Right ventricle myocardium inferior (tissue), 1 donor: ENCODE measurements at places on chromosomes 16 and 17.
A peak's percentile ranks its signal among the peaks of the same experiment; 100 is the strongest.

DNA sequence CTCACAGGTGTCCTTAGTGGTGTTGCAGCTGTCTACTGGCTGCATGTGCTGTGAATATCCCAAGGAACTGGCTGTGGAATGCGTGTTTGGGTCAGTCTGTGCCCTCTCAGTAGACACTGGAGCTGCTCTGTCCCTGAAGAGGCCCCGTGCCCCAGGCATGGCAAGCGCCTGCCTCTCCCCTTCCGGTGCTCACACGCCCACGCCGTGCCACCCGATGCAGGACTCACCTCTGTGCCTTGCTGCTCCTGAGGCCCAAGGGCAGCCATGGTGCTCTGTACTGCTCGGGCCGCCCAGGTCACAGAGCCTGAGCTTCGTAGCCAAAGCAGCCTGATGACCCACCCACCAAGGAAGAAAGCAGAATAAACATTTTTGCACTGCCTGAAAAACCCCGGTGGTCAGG lies 10.0 kb downstream of the RGS11 start:
- peak; percentile 32 for DNase-seq

- DNase-seq, result no peak
Observed at GRCh38 chr17:81986606-81987005, 9.2 kb downstream of the ASPSCR1 start.

DNA sequence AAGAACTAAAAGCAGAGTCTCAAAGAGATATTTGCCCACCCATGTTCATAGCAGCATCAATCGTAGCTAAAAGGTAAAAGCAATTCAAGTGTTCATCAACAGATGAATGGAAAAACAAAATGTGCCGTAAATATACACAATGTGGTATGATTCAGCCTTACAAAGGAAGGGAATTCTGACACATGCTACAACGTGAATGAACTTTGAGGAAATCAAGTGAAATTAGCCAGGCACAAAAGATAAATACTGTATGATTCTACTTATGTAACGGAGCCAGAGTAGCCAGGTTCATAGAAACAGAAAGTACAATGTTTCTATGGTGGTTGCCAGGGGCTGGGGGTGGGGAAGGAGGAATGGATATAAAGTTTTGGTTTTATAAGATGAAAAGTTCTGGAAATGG lies 57.8 kb upstream of the IL34 start:
- no peak for DNase-seq

DNA sequence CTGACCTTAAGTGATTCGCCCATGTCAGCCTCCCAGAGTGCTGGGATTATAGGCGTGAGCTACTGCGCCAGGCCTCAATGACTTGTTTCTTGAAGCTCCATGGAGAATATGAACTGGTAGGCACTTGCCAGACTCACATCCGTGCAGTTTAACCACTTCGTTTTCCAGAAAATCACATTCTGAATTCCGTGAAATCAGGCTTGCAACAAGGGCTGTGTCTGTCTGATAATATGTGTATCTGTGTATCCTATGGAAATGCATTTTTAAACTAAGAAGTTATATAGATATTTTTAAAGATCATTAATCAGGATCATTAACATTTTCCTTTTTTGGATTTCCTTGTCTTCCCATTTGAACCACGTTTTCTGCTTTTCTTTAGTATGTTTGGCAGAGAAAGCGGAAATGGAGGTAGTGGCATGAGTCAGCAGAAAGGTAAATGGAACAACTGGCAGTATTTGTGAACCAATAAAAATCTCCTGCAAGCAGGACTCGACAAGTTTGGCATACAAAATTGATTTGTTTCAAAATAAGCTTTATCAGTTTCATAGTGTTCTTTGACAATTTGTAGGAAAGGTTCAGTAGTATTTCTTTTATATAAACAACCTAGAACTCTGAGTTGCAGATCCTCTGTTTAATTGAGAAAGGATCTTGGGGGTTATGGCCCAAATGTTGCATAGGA lies 33.0 kb downstream of the USP10 start:
- no peak for DNase-seq

DNA sequence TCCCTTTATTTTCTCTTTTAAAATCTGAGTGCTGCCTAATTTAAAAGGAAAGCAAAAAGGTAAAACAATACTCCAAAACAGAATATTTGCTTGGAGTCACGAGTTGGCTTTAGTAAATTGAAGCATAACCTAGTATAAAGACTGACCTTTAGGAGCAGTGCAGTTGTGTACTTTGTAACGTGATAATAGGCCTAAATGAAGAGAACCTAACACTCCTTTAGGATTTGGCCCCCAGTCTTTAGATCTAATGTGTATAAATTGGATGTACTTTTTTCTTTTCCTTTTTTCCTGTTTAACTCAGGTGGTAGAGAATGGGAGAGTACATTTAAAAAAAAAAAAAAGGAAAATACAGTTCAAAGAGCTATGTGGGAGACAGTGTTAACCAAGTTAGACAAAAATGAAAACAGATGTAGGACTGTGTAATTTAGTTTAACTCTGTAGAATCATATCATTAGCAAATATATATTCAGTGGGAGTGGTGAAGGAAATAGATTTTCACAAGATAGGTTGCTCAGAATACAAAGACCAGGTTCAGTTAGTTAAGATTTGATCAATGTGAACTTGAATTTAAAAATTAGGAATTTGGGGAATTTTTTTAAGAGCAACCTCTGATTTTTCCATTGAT lies 16.8 kb downstream of the CPD start:
- DNase-seq, result no peak

DNA sequence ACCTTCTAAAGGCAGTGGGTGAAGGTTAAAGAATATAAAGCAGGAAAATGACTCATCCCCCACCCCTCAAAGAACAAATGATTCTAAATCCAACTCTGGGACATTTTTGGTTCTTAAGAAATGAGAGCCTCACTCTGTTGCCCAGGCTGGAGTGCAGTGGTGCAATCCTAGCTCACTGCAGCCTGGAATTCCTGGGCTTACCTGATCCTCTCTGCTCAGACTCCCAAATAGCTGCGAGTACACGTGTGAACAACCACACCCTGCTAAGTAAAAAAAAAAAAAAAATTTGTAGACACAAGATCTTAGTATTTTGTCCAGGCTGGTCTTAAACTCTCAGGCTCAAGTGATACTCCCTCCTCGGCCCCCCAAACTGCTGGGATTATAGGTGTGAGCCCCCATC lies 298.8 kb upstream of the MAF start:
- no peak for DNase-seq

- no peak for DNase-seq
Observed at GRCh38 chr17:77146882-77147281, 6.1 kb downstream of the SEC14L1 start.

DNA sequence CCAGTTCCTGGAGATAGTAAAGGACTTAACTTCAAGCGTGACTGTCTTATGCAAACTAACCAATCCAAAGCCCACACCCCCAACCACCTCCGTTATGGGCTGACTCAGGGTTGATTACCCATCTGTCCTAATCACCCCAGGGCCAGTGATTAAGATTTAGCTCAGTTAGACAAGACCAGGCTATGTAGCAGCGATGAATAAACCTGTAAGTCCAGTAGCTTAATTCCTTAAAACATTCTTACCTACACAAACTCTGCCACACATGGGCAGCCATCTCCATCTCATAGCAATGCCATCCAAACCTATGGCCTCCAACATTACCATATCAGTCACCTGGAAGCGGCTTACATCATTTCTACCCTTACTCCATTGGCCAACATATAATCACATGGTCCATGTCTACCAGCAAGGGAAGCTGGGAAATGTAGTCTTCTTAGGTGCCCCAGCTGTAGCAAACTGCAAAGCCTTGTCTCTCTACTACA lies 266.7 kb downstream of the SHISA9 start:
- DNase-seq, result no peak

GRCh38 chr16:505479-506245 lies 21.9 kb upstream of the CAPN15 start:
- no peak for DNase-seq

DNA sequence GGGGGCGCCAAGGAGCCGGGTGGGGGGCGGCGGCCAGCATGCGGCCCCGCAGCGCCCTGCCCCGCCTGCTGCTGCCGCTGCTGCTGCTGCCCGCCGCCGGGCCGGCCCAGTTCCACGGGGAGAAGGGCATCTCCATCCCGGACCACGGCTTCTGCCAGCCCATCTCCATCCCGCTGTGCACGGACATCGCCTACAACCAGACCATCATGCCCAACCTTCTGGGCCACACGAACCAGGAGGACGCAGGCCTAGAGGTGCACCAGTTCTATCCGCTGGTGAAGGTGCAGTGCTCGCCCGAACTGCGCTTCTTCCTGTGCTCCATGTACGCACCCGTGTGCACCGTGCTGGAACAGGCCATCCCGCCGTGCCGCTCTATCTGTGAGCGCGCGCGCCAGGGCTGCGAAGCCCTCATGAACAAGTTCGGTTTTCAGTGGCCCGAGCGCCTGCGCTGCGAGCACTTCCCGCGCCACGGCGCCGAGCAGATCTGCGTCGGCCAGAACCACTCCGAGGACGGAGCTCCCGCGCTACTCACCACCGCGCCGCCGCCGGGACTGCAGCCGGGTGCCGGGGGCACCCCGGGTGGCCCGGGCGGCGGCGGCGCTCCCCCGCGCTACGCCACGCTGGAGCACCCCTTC lies 484 bp downstream of the FZD2 start:
- DNase-seq, result no peak

GRCh38 chr16:79331066-79331465 lies 269.5 kb downstream of the MAF start:
- no peak for DNase-seq

DNA sequence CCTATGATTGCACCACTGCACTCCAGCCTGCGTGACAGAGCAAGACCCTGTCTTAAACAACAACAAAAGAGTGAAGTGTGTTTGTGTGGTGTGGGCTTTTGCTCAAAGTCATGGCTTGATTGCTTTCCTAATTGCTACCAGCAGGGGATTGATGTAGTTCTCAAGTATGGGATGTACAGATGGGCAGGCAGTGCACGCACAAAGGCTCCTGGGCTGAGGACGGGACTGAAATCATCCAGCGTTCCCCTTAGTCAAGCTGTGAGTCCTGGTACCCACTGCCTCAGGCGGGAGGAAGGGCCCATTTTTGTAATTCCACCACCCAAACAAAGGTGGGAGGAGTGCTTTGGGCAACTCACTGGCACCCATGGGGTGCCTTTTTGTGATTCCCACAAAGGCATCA lies 47.3 kb downstream of the GDE1 start:
- no peak for DNase-seq

- DNase-seq, result no peak
Observed at GRCh38 chr16:27217256-27217655, 13.9 kb downstream of the KDM8 start.

DNA sequence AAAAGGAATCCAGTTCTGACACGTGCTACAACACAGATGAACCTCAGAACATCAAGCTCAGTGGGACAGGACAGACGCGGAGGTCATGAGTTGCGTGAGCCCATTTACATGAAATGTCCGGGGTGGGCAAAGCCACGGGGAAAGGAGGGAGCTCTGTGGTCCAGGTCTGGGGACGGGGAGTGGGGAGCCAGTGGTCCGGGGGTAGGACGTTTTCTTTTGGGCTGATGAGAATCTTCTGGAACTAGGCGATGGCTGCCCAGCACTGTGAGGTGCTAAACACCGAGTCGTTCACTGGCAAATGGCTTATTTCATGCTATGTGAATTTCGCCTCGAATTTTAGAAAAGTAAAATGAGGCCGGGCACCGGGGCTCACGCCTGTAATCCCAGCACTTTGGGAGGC lies 2.6 kb upstream of the LMF1 start:
- DNase-seq, result peak; percentile 56

- DNase-seq, result no peak
Observed at GRCh38 chr16:500709-501108, 26.8 kb upstream of the CAPN15 start.

- DNase-seq, result no peak
Observed at GRCh38 chr17:42310787-42311215, 22.5 kb downstream of the STAT5A start.

DNA sequence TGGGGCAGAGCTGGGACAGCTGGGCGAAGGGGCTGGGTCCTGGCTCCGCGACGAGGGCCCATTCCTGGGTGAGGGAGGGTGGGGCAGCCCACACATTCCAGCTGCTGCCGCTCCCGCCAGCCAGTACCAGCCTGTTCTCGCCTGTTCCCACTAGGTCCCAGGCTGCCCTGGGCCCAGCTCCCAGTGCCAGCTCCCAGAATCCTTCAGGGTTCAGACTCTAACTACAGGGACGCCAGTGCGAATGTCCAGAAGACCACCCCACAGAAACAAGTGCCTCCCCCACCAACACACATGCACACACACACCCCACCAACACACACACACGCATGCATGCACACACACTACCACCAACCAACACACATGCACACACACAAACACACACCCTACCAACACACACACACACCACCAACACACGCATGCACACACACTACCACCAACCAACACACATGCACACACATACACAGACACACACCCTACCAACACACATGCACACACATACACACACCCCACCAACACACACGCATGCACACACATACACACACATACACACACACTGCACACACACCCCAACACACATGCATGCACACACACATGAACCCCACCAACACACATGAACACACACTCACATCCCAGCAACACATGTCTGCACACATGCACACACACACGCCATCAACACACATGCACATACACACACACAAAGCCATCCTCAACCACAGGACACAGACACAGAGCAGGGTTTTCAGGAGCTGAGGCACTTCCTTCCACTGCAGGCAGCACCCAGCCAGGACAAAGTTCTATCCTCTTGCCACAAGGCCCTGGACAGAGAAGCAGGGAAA lies 27.5 kb upstream of the KRT17 start:
- peak; percentile 62 for DNase-seq

GRCh38 chr17:6668219-6668618 lies 16.7 kb downstream of the C17orf100 start:
- DNase-seq, result no peak

GRCh38 chr16:9125658-9126505 lies 34.4 kb downstream of the HAPSTR1 start:
- no peak for DNase-seq

DNA sequence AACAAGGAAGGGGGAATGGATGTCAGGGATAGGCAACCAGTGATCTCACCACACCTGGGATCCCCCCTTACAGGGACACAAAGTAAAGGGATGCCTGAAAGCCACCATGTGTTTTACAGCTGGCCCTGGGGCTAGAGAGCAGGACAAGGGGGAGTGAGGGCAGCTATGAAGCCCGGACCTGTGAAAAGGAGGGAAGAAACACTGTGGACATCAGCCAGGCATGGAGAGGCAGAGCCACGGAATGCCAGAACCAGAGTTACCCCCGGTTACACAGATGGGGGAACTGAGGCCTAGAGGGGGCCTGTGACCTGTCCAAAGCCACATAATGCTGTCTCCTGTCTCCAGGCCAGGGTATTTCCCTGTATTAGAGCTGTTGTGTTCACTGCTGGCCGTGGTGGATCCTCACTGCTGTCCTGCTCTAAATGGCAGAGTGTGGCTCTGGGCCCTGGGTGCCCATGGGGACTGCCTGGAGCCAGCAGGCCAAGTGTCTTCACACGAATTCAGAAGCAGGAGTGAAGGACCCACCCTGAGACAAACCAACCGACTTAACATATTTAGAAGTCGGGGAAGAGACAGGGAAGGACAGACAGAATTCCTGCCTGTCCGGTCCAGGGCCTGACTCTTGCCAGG lies 29.7 kb upstream of the ITGA3 start:
- DNase-seq, result no peak

- no peak for DNase-seq
Observed at GRCh38 chr17:50208611-50209061, 7.2 kb upstream of the COL1A1 start.

GRCh38 chr16:75927810-75928209 lies 201.5 kb upstream of the CPHXL start:
- DNase-seq, result no peak
